Foreskin keratinocyte (primary cell): ENCODE measurements at places on chromosomes 5 and 9.

DNA sequence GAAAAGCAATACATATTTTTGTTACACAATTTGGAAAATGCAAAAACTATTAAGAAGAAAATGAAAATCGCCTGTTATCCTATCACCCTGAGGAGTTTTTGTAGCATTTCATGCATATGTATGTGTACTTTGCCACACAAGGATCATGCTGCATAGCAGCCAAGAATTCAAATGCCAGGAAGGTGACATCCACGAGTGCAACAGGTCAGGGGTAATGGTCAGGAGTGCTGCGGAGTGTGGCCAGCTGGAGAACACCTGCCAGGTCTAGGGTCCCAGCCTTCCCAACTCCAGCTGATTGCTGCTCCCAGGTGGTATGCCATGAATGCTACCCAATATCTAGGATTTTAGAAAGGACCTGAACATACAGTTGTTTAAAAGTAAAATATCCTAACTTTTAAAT lies 617.1 kb downstream of the PRELID2 start:
- DNase-seq, result no peak

DNA sequence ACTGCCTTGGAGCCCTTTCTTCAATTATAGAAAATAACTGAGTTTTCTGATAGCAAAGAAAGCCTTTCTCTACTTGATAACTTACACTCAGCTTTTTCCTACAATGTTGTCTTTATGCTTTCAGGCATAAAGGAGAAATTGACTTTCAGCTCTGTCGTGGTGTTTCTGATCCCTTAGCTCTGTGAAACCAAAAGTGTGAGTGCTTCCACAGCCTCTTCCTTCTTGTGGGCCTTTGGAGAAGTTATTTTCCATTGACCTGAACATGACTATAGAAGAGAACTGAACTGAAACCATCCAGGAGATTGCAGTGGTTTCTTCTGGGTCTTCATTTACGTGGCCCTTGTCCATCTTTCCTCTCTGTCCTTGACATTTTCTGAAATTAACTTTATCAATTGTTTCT lies 59.5 kb upstream of the EQTN start:
- no peak for DNase-seq

DNA sequence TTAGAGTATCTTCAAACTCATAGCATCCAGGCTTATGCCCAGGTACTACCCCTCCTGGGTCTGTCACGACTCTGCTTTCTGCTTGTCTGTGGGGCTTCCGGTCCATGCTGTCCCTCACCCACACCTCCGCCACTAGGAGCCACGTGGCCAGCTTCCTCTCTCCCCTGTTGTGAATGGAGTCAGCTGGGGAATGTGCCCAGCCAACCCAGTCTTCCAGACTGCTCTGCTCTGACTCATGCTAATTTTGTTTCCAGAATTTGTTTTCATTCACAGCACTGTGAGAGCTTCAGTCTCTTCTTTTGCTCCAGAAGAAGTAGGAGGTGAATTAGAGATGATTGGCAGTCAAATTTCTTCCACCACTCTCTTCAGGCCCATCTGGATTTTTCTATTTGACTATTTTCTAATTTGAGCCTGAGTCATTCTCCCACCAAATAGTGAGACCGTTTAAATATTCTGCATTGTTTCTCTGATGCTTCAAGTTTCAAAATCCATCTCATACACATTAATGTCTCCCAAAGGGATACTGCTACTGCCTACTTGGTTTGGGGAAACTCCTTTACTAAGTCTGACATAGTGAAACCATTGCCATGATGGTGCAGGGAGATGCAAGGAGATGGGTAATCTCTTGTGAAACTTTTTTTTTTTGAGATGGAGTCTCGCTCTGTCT lies 424.1 kb upstream of the KIF2A start:
- peak; percentile 39 for DNase-seq

DNA sequence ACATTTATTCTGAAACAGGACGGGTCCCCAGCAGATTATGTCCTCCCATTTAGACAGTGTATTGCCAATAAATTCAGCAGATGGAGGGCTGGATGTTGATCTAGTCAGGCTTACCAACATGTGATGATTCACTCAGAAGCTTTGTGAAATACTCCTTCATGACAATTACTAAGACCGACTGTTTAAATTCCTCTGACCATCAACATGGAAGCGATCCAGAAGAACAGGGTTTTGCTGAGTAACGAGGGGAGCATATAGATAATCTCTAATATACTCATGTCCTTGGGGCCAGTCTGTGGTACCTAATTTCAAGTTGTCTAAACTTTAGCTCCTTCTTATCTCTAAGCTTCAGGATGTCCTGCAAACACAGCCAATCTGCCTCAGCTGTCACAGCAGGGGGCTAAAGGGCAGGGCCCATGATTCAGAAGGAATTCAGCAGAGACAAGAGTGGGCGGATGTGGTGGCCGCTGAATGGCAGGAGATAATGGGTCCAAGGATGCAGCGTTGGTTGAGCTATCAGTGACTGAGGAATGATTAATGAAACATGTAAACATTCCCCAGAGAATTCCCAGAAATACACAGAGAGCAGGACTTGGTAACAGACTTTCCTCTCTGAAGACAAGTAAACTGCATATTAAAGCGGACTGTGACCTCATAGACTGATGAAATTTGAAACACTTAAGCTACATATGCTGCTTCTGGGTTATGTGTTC lies 109.4 kb downstream of the ANKRD55 start:
- peak; percentile 91 for DNase-seq

- no peak for DNase-seq
Observed at GRCh38 chr5:81246697-81247096, 13.6 kb downstream of the CKMT2 start.

- no peak for DNase-seq
Observed at GRCh38 chr5:127568166-127568565, 50.7 kb downstream of the PRRC1 start.

DNA sequence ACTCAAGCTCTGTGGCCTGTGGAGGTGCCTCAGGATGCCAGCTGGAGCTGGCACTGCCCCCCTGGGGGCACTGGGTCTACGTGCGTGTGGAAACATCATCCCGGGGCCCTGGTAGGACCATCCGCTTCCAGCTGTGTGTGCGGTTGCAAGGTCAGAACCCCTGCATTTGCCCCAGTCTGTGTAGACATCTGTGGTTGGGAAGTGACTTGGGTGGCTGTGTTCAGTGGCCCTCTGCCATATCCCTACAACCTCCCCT lies 12.5 kb downstream of the TMEM8B start:
- no peak for DNase-seq

GRCh38 chr5:149497357-149497756 lies 53.9 kb downstream of the CSNK1A1 start:
- no peak for DNase-seq

GRCh38 chr5:172931001-172931536 lies 28.2 kb upstream of the RPL26L1 start:
- peak; percentile 54 for DNase-seq

GRCh38 chr9:134293611-134294152 lies 32.6 kb upstream of the RXRA start:
- no peak for DNase-seq

DNA sequence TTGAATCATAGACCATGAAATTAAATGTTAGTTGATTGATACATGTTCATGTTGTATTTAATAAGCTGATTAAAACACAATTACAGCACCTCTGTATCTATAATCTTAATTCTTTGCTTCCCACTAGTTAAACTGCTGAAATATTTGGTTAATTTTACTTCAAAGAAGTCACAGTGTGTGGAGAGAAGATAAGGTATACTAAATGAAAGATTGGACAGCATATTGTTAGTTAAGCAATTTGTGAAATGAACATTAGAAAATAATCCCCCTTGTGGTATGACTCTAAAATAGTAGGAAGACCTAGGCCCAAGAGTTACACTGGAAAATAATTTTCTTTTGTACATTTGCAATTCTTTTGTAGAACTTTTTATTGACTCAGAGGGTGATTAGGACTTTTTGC lies 30.3 kb downstream of the MAN2A1 start:
- DNase-seq, result no peak

DNA sequence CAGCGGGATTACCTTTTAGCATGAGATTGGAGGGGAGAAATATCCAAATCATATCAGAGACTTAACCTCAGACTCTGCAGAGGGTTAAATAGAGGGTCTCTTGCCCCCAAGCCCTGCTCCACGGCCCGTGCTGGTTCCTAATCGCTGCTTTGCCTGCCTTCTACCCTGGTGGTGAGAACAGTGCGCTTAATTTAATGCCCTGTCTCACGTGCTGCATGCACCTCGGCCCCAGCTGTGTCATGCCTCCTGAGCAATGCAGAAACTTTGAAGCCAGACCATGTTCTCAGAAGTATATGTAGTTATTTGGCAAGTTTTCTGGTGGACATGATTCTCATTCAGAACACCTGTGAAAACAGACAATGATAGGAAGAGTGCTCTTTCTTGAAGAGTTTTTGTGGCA lies 1.4 kb downstream of the OTULIN start:
- no peak for DNase-seq

DNA sequence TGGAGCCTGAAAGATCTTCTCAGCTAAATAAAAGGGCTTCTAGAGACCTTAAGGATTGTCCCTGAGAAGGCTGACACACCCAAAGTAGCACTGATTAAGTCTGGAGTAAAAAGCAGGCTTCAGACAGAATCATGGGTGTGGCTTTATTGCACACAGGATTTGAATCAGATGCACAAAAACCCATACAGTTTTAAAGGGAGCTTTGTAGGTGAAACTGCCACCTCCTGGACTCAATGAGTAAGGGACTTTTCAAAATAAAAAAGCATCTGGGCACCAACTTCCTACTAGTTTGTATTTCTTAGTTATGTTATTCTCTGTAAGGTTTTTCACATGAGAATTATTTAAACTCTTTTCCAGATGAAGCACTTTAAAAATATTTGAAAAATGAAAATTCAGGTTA lies 129.4 kb downstream of the EDIL3 start:
- DNase-seq, result no peak

DNA sequence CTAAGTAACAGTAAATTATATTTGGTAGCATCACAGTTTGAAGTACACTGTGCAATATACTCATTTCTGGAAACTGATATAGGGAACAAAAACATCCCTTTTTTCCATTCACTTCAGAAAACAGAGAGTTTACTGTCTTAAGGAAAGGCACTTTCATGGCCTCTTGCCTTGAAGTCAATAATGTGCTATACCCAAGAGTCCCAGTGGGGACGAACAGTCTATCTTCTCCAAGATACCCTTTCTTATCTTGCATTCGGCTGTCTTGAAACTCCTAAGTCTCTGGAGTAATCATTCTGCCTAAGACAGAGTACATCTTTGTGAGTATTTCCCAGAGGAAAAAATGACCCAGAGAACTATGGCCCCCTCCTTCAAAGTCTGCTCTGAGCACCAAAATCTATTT lies 107.1 kb downstream of the SLC1A3 start:
- DNase-seq, result no peak

DNA sequence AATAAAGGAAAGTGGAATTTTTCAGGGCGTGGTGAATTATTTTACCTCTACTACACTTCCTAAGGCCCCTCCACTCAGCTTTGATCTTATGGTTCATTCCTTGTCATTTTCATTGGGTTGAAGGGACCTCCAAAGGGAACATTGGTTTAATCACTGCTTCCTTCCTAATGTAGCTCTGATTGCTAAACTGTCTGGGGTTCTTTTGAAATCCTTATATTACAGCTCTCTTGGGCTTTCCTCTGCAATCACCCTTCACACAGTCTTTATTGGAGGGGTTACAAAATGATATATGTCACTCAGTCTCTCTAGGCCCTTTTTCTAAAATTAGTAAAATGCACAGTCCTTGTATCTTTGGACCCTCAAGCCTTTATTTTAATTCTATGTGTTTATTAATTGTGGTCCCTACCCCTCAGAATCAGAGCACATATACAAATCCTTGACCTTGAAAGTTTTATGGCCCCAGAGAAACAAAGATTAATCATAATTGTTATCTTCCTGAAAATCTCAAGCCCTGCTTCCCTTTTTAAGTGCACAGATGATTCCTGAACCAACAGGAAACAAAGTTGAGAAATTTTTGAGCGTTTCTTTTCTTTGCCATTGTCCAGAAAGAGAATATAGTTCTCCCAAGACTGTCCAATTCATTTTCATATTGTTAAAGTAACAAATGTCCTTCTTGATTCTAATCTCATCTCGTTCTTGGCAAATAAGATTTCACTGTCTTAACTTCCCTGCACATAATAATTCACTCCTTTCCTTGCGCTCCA lies 330.0 kb downstream of the ARRDC3 start:
- no peak for DNase-seq

- no peak for DNase-seq
Observed at GRCh38 chr5:122267185-122267584, 44.9 kb upstream of the SNCAIP start.

GRCh38 chr5:161535762-161536161 lies 10.8 kb downstream of the GABRB2 start:
- no peak for DNase-seq

- DNase-seq, result no peak
Observed at GRCh38 chr9:13948037-13948436, 365.9 kb downstream of the NFIB start.

GRCh38 chr5:76720988-76721569 lies 5.2 kb downstream of the F2R start:
- DNase-seq, result no peak

GRCh38 chr9:92807757-92808725 lies 43.4 kb upstream of the BICD2 start:
- DNase-seq, result no peak

DNA sequence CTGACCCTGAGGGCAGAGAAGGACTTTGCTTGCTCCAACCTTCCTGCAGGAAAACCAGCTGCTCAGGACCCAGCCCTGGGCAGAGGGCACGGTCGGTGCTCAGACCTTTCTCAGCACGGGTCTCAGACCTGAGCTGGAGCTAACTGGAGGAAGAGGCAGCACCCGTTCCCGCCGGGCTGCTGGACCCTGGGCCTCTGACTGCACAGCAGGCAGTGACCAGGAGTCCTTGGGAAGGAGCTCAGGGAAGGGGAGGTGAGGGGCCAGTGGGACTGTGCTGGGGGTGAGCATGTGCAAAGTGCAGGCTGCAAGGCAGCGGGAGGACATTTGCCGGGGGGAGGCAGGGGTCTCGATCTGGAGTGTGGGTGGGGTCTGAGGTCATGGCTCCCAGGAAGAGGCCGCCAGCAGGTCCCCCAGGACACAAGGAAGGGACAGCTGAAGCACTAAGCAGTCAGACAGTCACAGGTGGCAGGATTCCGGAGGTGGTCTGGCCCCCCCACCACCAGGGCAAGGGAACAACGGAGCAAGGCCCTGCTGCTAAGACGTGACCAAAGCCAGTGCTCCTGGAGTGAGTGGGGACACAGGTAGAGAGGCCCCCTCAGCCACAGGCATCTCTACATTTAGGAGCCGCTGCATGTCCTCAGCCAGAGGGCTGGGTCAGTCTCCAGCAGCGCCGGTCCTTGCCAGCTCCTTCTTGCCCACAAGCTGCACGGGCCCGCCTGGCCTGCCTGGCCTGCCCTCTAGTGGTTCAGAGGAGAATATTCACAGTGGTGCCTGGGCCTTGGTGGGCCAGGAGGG lies 4.8 kb upstream of the DPM2 start:
- DNase-seq, result no peak

- DNase-seq, result no peak
Observed at GRCh38 chr9:114310471-114311450, 12.1 kb upstream of the ORM1 start.

- DNase-seq, result peak; percentile 60
Observed at GRCh38 chr5:32949286-32949970, 238.3 kb downstream of the NPR3 start.

- DNase-seq, result no peak
Observed at GRCh38 chr9:104082168-104082567, 11.9 kb upstream of the SMC2 start.
